ENCODE measurements at places on chromosomes 2 and 18.

DNA sequence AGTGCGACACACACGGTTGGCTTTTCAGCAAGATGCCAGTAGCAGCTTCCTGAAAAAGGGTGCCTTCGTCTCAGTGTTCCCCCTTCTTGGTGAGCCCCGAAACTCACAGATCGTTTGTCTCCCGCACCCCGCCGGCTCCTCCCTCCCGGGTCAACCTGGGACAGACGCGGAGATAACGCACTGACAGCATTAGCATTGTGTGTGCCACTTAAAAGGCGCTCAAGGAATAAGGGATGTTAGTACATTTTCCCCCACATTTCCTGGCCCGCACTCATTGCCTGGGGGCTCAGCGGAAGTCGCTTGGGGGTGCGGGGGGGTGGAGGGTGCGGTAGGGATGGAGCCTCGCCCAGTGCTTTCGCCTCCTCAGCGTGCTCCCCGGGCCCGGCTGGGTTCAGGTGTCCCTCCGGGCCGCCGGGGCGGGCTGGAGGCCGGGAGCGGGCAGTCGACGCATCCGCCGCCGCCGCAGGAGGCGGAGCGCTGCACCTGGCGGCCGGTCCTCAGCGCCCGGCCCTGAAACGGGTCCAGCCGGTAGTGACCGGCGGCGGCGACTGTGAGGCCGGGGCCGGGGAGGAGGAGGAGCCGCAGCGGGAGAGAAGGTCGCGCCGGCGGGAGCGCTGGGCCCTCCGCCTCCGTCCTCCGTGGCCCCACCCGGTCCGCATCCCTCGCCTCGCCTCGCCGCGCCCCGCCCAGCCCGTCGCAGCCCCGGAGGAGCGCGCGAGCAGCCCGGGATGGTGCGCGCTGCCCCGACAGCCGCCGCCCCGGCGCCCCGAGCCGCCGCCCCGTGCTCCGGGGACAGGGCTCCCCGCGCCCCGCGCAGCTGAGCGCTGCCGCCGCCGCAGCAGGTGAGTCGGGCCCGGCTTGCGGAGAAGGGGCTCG lies at the start of gene MFSD6:
TSS of gene MFSD6 (plus strand) at position 694 of the 876 bp plus-strand sequence. CDS start 27,675 bp downstream, outside the sequence.
- no peak for DNase-seq

- peak; percentile 76 for DNase-seq
These were observed 602.9 kb downstream of the NYAP2 start for GRCh38 chr2:226002438-226002837.

GRCh38 chr2:232410238-232410900 lies 3.7 kb downstream of the ALPG start:
- DNase-seq: no peak

DNA sequence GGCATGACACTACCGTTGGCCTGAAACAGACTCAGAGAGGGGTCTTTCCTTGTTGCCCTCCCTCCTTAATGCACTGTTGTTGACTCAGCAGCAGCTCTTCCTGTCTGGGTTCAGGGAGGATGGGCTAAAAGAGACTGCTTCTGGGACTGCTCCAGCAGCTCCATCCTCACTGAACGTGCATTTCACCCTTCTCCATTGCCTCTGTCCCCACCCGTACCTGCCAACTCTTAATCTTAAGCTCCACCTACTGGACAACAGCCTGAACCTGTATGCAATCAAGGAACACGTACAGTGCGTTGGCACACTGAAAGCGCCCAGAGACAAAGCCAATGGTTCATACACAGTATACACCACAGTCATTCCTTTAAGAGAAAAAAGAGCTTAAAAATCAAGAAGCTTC lies 230.8 kb upstream of the RAB6C start:
- peak; percentile 49 for DNase-seq

Measured in cardiac muscle cell (in vitro differentiated cells and primary cell).